Tongue (tissue), 3 donors: ENCODE measurements at places on chromosomes 16 and 17.
A peak's percentile ranks its signal among the peaks of the same experiment; 100 is the strongest.

DNA sequence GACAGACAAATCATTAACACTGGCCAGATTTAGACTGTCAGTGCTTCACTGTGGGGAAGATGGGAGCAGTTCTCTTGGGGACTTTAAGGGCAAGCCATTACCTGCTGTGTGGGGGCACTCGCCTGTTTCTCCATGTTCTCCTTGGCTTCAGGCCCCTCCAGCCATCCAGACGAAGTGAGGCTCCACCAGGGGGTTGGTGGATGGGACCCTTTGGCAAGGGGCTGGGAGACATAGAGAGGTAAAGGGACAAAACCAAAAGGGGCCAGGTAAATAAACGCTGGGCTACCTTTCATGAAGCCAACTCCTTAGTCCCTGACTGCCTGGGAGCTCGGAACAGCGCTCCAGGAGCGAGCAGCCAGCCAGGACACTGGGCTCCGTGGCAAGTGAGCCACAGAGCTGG, 14.0 kb downstream of the TBX4 start:
- no peak for DNase-seq

- peak; percentile 25 for DNase-seq
Observed at GRCh38 chr17:32943647-32944191, 15.8 kb downstream of the TMEM98 start.

DNA sequence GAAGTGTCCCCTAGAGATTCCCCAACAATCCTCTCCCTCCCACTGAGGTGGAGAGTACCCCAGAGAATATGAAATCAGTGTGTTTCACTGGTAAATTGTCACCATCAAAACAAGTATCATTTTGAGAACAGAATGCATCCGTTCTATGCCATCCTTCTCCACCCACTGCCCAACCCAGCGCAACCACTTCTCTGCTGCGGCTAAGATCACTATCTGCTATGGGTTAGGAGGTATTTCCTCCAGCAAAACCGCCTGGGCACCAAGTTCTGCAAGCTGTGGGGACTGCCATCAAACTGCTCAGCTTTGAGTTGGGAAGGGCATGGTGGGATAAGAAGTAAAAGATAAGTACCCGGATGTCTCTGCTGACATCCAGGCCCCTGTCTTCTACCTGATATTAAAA, 24.4 kb downstream of the CNTNAP1 start:
- DNase-seq = no peak

- peak; percentile 56 for DNase-seq
Observed at GRCh38 chr17:15267996-15268395, 2.9 kb upstream of the PMP22 start.

DNA sequence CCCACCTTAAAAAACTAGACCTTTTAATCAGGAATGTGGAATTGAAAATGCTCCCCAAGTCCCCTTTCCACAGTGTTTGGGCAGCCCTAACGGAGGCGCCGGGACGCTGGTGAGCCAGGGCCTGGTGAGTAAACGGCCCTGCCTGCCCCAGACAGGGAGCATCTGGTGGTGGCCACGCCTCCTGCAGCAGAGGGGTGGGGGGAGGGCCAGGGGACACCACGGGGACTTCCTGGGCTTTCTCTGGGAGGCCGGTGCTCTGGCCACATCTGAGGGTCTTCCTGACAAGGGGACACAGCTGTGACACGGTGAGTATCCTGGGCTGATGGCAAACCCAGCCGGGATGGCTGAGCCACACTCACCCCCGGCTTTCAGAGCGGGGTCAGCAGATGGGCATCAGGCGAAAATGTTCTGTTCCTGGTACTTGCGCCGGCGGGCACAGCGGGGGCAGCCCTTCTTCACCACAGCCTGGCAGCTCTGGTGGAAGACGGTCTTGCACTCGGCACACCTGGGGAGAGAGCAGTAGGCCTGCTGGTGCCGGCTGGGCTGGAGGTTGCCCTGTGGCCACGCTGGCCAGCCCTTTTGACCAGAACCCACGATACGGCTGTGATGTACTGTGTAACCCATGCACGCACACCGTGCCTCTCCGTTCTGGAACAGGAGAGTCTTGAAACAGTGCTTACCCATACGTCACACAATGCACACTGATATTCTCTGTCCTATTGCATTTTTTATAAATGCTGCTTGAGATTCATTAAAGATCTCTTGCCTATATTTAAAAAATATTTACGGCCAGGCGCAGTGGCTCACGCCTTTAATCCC, 5.0 kb upstream of the ARHGAP27 start:
- DNase-seq = no peak

DNA sequence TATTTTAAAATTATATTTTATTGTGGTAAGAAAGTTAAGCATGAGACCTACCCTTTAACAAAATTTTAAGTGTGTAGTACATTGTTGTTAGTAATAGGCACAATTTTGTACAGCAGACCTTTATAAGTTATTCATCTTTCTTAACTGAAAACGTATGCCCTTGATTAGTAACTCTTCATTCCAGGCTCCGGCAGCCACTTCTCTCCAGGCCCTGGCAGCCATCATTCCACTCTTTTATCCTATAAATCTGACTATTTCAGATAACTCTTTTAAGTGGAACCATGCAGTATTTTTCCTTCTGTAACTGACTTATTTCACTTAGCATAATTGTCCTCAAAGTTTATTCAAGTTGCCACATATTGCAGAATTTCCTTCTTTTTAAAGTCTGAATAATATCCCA, 348.2 kb downstream of the CDH11 start:
- no peak for DNase-seq

GRCh38 chr17:78356101-78356713, 3.7 kb downstream of the SOCS3 start:
- DNase-seq = peak; percentile 58

DNA sequence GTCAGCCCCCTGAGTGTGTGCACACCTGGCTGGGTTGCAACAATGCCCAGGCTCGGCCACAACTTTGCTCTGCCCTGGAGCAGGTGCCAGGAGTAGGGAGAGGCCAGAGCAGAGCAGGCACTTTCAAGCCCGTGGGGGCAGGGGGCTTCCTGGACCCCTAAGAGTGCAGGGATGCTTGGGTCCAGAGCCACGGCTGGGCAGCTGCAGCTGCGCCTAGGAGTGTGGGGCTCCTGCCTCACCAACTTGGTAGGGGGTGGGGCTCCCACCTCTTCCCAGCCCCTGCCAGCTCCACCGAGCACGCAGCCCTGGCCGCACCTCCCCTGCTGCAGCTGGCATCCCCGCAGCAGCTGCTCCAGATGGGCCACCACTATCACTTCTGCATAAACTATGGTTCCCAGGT, 7.8 kb downstream of the OR3A2 start:
- DNase-seq = no peak

DNA sequence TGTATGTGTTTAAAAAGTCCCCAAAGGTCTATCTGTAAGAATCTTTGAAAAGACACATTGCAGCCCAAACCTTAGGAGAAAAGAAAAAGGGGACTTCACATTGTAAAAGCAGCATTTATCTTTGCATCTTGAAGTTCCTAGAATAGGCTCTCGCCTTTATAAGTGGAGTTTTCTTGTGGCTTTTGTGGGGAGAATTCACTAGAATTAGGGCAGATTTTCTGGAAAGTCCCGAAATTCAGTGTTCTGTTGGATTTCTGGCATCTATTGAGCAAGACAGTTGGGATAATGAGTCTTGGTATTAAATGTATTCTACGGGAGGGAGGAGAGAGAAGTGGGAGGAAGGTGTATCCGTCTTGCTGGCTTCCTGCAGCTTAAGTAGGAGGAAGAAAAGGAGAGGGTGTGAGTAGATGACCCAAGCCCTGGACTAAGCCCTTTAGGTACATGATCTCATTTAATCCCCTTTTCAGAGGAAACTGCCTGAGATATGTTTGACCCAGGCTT, 62.6 kb downstream of the PRKCA start:
- no peak for DNase-seq

DNA sequence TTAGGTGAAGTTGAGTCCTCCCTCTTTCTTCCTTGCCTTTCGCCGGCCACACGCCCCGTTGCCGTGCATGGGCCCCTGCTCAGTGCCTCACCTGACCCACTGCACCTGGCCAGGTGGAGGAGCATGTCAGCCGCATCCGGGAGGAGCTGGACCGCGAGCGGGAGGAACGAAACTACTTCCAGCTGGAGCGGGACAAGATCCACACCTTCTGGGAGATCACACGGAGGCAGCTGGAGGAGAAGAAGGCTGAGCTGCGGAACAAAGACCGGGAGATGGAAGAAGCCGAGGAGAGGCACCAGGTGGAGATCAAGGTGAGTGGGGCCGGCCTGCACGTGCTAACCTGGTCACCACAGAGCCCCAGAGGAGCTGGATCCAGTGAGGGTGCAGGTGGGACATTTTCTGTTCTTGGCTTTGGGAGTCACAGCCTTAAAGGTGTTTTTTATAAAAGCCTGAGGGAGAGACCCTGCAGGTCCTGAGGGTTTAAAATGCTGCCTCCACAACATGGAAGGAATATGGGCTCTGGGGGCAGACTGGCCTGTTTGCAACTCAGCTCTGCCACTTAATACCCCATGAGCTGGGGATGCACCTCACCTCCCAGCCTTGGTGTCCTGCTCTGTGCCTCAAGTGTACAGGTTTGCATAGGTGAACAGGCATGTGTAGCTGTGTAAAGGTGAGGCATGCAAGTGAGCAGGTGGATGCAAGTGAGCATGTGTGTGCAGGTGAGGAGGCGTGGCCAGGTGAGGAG, 12.1 kb upstream of the DBNDD1 start:
- DNase-seq = no peak

DNA sequence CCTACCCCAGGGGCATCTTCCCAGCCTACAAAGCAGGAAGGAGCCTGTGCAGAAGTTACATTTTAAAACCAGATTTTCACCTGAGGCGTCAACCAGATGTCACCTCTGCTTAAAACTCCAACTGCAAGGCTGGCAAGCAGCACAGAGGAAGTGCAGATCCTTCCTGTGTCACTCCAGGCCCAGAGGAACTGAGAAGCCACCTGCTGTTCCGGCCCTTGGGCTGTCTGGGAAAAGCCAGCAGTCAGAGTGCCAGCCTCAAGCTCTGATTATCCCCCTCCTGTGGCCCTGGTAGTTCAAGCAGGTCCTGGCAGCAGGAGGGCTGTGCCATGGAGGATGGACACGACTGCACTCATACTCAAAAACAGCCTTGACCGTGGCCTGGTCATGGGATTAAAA, 10.2 kb downstream of the POLR2C start:
- DNase-seq = no peak
